ENCODE measurements at places on chromosomes 1 and 21. TPM values are rescaled to one million over a fixed set of nuclear protein-coding genes. Genes with fewer than 3 reads are reported as not detected.
A peak's percentile ranks its signal among the peaks of the same experiment; 100 is the strongest.

GRCh38 chr1:66401244-66401643 is 132.7 kb upstream of the SGIP1 start:
- no peaks in the 10 kb centered on the region for H3K27me3 ChIP-seq
- DNase-seq, result no peak
- no peak overlapping the region for H3K4me3 ChIP-seq
- H3K4me1 ChIP-seq, result peaks cover 14% of the 10 kb centered on the region
- H3K27ac ChIP-seq, result no peak overlapping the region

- H3K36me3 ChIP-seq, result no peaks in the 10 kb centered on the region
- H3K4me1 ChIP-seq, result peaks cover 4% of the 10 kb centered on the region
- peak within 1 kb of the TSS; percentile 45 for H3K4me3 ChIP-seq
- no peak for DNase-seq
- H3K27me3 ChIP-seq, result peaks cover 22% of the 10 kb centered on the region
Measured at GRCh38 chr1:205455581-205456382, at the start of gene BLACAT1. Gene BLACAT1 (minus strand): TSS chr1:205456045.

- H3K27ac ChIP-seq, result no peak overlapping the region
- DNase-seq, result no peak
- H3K36me3 ChIP-seq, result no peaks in the 10 kb centered on the region
- no peaks in the 10 kb centered on the region for H3K4me1 ChIP-seq
- no peaks in the 10 kb centered on the region for H3K27me3 ChIP-seq
- no peak overlapping the region for H3K4me3 ChIP-seq
Measured at GRCh38 chr21:15742694-15743093, 12.9 kb downstream of the USP25 start.

- no peak overlapping the region for H3K4me3 ChIP-seq
- no peak overlapping the region for H3K27ac ChIP-seq
- H3K36me3 ChIP-seq, result no peaks in the 10 kb centered on the region
- no peaks in the 10 kb centered on the region for H3K27me3 ChIP-seq
- H3K4me1 ChIP-seq, result no peaks in the 10 kb centered on the region
- no peak for DNase-seq
Measured at GRCh38 chr1:175498002-175498401, 245.4 kb downstream of the TNR start.

- no peak for DNase-seq
- no peaks in the 10 kb centered on the region for H3K36me3 ChIP-seq
- H3K4me1 ChIP-seq, result peaks cover 9% of the 10 kb centered on the region
- H3K27ac ChIP-seq, result no peak overlapping the region
- no peaks in the 10 kb centered on the region for H3K27me3 ChIP-seq
Measured at GRCh38 chr1:9080705-9081291, 11.4 kb upstream of the SLC2A5 start.

GRCh38 chr1:232291261-232291660 is 338.7 kb downstream of the SIPA1L2 start:
- no peak overlapping the region for H3K4me3 ChIP-seq
- DNase-seq, result no peak
- no peaks in the 10 kb centered on the region for H3K36me3 ChIP-seq
- no peaks in the 10 kb centered on the region for H3K27me3 ChIP-seq

- no peak overlapping the region for H3K4me3 ChIP-seq
- no peak for DNase-seq
- no peaks in the 10 kb centered on the region for H3K27me3 ChIP-seq
- H3K36me3 ChIP-seq, result no peaks in the 10 kb centered on the region
- H3K27ac ChIP-seq, result no peak overlapping the region
- no peaks in the 10 kb centered on the region for H3K4me1 ChIP-seq
Measured at GRCh38 chr1:114353262-114353661, 157.7 kb downstream of the TRIM33 start.

DNA sequence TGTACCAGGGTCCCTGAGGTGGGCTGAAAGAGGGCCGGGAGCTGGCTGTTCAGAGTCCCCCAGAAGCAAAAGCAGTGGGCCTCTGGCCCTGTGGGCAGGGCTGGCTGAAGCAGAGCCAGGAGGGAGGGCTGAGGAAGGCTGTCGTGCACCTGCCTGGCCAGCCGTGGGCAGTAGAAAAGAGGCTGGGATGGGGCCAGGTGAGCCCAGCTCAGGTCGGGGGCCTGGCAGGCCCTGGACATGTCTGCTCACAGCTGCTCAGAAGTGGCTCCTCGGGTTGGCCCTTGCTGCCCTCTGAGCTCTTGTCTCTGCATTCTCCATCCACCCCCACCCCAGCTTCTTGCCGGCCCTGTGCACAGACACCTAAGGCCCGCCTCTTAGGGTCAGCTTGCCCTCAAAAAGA is 60.0 kb downstream of the TCP10L start:
- no peaks in the 10 kb centered on the region for H3K27me3 ChIP-seq
- no peaks in the 10 kb centered on the region for H3K36me3 ChIP-seq
- DNase-seq, result no peak
- peak overlapping the region; percentile 81 for H3K27ac ChIP-seq

DNA sequence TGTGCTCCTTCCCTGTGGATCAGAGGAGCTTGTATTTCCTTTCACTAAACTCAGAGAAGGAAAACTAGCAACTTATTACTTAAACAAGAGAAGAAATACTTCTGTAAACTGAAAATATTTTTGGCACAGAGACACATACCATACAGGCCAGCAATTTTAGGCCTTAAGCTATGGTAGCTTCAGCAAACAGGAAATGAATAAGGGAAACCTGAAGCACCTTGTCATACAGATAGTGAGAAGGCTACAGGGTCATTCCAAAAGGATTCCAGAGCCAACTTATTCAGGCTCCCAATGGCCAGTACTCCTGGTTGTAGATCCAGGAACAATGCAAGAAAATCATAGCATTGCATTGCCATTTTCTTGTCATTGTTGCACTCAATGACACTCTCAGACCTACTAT is 9.1 kb upstream of the KYAT3 start:
- peaks cover 3% of the 10 kb centered on the region for H3K36me3 ChIP-seq
- no peak overlapping the region for H3K4me3 ChIP-seq
- H3K27ac ChIP-seq, result no peak overlapping the region
- H3K27me3 ChIP-seq, result no peaks in the 10 kb centered on the region
- no peaks in the 10 kb centered on the region for H3K4me1 ChIP-seq

DNA sequence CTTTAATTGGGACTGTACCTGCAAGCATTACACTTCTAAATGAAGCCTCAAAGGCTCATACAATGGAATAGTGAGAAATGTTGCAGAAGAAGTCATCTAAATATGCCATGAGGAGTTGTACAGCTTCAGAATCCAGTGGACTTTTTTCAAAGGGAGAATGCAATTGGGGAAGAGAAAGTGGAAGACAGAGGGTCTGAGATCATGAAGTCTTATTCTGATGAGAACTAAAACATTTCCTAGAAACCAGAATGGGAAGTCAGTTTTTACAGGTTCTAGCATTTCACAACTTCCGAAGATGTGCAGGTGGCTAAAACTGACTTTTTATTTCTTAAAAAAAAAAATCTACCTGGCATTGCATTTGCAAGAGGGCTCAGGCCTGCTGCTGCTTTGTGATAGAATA is 424.4 kb upstream of the RUNX1 start:
- no peaks in the 10 kb centered on the region for H3K27me3 ChIP-seq
- no peak for DNase-seq
- no peaks in the 10 kb centered on the region for H3K36me3 ChIP-seq
- H3K27ac ChIP-seq, result no peak overlapping the region
- no peaks in the 10 kb centered on the region for H3K4me1 ChIP-seq

GRCh38 chr1:91121366-91121765 is 99.5 kb upstream of the ZNF644 start:
- no peaks in the 10 kb centered on the region for H3K27me3 ChIP-seq
- no peak overlapping the region for H3K27ac ChIP-seq
- H3K4me1 ChIP-seq, result no peaks in the 10 kb centered on the region
- DNase-seq, result no peak

DNA sequence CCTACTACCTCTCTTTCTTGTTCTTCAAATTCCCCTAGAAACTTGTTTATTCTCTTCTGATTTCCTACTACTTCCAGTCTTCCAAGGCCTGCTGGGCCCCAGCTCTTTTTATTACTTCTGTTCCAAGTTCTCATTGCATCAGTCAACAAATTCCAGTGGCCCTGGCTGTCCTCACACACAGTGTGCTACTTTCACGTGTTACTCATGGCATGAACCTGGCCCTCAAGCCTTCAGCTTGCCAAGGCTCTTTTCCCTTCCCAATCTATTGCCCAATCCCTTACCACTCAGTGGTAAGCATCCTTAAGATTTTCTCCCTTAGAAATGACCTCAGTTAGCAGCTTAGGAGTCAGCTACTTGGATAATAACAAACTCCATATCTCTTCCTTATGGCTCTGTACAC is 613.5 kb downstream of the LMO4 start:
- H3K27ac ChIP-seq, result peak overlapping the region; percentile 65
- H3K4me1 ChIP-seq, result no peaks in the 10 kb centered on the region
- H3K27me3 ChIP-seq, result no peaks in the 10 kb centered on the region
- DNase-seq, result peak; percentile 67
- H3K36me3 ChIP-seq, result no peaks in the 10 kb centered on the region

Gene NBPF15
- total RNA-seq, result 71.3 TPM

Gene CYB561D1
- 26.8 TPM for total RNA-seq

Gene MROH9
- total RNA-seq, result not detected

Gene FAM72D
- total RNA-seq, result not detected

Gene CD164L2
- not detected for total RNA-seq

Gene HSD3B1
- total RNA-seq, result not detected

All from ascending aorta (tissue), 2 donors.